Calu3 (cell line): ENCODE measurements at places on chromosomes 2 and 18.

GRCh38 chr2:139078376-139078775 lies 298.2 kb upstream of the NXPH2 start:
- no peak for DNase-seq

DNA sequence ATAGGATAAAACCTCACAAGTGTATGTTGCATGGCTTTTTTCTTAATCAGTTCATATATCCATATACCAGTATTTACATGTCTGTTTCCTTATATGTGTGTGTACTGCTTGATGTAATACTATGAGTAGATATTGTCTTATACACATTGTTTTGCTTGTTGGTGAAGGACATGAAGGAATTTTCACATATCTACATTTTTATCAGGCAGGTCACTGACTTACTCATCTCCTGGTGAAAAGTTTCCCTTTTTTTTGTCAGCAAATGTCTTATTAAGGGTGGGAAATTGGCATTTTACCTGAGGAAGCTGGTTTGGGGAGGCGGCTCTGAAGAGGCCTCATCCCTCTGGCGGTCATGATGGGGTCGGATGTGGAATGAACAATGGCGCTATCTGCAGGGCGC lies 61.4 kb upstream of the LYPD1 start:
- no peak for DNase-seq

- DNase-seq = no peak
These were observed 22.2 kb downstream of the BUB1 start for GRCh38 chr2:110655701-110656100.

- DNase-seq = no peak
These were observed 113.6 kb downstream of the PDCL3 start for GRCh38 chr2:100676346-100676745.

- no peak for DNase-seq
These were observed 31.1 kb downstream of the CTIF start for GRCh38 chr18:48569915-48570264.

DNA sequence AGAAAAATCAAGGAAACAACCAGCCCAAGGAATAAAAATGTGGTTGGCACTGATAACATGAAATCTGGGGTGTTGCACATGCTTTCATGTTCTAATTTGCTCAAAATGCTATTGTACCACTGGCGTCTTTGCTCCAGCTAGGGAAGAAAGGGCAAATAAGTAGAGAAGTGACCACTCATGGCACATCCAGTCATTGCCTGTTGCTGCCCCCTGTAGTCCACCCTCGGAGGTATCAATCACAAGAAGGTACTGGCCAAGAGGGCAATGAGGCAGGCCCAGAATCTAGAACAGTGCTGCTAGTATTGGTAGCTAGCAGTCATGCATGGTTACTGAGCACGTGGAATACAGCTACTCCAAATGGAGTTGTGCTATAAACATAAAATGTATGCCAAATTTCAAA lies 213.4 kb downstream of the CDCA7 start:
- DNase-seq = peak; percentile 73

DNA sequence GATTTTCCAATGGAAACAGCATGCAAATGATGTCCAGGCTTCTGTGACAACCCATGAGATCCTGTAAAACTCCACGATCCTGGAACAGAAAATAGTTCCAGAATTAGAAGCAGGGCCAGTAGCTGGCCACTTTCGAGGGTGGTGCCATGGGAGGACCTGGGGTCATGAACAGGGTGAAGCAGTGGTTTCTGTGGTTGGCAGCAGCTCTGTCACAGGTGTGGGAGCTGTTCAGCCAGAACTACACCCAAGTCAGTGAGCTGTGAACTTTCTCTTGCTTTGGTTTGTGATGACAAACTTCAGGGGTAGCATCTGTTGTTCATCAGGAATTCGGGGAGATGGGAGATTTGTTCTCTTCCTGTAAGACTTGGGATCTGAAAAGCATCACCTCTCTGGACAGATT lies 314.4 kb upstream of the NT5C1B start:
- DNase-seq = no peak

- DNase-seq = peak; percentile 91
These were observed 8.6 kb upstream of the MTCL1 start for GRCh38 chr18:8696749-8697211.

GRCh38 chr2:17804358-17804757 lies 11.9 kb upstream of the MSGN1 start:
- no peak for DNase-seq

- DNase-seq = no peak
These were observed 43.9 kb downstream of the SS18 start for GRCh38 chr18:26046419-26047077.

- no peak for DNase-seq
These were observed 34.1 kb downstream of the LANCL1 start for GRCh38 chr2:210442457-210442856.

- no peak for DNase-seq
These were observed 34.5 kb upstream of the TMEM87B start for GRCh38 chr2:112020561-112020960.

DNA sequence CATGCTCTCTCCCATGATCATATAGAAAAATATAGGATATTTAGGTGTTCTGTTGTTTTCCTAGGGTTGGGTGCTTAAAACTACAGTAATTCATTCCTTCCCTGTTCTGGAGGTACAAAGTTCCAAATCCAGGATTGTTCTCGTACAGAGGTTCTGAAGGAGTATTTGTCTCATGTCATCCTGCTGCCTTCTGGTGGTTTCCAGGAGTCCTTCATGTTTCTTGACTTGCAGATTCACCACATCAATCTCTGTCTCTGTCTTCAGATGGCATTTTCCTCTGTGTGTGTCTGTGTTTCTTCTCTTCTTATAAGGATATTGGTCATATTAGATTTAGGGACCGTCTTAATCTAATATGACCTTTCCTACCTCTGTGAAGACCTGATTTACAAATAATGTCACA lies 397.9 kb downstream of the NYAP2 start:
- DNase-seq = no peak

DNA sequence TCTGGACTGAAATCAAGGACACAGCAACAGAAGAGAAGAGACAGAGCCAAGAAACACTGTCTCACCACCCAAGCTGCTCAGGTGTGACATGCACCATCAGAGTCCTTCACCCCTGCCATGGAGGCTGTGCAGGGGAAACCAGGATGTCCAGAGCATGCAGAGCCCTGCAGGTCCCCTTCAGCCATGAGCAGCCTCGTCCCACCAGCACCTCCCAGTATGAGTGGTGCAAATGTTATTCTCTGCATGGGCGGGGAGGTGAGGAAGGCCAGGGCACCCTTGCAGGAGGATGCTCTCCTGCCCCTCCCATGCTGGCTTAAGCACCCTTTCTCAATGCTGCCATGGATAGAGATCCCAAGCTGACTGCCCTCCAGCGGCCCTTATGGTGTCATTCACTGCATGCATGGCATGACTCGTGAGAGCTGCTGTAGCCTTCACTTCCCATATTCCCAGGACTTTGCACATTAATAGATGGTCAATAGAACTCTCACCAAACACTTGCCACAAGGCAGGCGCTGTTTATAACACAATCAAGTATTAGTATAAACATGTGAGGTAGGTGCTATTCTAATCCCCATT lies 171.0 kb downstream of the ANAPC1 start:
- no peak for DNase-seq

- no peak for DNase-seq
These were observed 84.1 kb upstream of the MGAT5 start for GRCh38 chr2:134169788-134170187.

DNA sequence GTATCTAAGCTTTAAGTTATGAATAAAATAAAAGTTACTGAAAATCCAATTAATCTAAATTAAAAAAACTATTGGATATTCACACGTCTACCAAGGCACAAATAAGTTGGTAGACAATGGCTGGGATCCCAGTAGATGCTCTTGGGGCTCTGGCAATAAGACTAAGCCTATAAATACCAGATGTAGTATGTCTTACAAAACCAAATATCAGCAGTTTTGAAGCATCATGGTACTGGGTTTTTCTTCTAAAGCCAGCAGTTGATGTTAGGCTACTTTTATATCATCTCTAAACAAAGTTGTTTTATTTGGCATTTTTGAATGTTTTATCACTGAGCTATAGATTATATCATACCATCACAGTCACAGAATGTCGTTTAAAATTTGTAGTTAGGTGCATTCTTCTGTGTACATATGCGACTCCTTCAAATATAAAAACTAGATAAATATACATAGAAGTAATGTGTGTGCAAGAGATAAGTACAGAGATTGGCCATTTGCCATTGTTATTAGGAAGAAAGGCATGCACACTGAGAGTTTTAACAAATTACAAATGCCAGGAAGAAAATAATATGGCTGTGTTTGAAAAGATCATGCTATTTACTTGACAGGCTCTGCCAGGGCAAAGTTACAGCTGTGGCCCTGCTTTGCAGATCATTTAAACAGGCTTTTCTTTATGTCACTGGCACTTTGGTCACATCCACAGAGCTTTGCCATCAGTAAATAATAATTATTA lies 21.6 kb upstream of the TMEM17 start:
- DNase-seq = no peak

DNA sequence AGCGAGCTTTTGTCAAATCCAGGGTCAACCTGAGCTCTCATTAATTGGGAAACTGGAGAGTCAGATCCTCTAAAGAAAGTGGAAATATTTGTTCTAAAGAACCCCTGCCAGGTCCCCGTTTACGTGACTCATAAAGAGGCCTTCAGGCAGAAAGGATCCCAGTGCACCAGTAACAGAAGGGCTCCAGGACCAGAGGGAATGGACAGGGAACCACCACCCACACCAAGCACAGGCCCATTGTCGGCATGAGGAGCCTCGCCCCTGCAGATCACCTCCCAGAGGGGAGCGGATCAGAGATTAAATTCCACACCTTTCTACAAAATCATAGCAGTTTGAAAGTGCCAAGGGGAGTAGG lies 16.4 kb upstream of the C1QL2 start:
- no peak for DNase-seq

GRCh38 chr2:134314681-134315368 lies 61.0 kb downstream of the MGAT5 start:
- no peak for DNase-seq

DNA sequence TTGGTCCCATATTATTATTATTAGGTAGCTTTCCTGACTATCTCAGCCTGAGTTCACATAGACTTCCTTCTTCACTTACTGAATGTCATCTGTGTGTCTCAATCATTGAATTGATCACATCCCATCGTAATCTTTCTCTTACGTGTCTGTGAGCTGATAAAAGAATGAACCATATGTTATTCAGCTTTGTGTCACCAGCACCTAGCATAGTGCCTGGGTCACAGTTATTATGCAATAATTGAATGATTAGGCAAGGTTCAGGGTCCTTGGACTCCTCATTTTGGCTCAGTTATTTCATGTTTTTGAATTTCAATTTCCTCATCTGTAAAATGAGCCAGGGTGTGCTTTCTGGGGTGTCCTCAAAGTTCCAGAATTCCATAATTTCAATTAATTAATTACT lies 107.2 kb downstream of the ZEB2 start:
- DNase-seq = no peak

DNA sequence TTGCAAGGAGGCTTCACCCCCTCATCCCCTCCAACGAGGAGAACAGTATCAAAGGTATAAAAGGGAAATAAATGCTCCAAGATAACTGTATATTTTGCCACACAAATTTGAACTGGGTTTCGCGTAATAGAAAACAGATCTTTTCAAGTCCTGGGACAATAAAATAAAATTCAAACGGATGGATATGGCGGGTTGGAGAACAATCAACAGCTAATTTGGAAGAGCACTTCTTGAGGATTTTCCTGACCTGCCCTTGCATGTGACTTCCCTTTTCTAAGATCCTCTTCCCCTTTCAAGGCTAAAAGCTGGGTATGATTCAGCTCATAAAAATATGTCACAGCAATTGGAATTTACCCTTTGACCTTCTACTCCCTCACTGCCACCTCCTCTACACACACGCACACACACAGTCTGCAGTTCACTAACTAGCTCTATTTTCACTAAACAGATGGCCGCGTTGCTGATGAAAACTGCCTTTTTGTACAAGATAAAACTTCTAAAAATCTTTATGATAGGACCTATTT lies 386.9 kb downstream of the FIGN start:
- peak; percentile 49 for DNase-seq

- peak; percentile 68 for DNase-seq
These were observed 75.4 kb downstream of the SPTBN1 start for GRCh38 chr2:54531558-54531957.

DNA sequence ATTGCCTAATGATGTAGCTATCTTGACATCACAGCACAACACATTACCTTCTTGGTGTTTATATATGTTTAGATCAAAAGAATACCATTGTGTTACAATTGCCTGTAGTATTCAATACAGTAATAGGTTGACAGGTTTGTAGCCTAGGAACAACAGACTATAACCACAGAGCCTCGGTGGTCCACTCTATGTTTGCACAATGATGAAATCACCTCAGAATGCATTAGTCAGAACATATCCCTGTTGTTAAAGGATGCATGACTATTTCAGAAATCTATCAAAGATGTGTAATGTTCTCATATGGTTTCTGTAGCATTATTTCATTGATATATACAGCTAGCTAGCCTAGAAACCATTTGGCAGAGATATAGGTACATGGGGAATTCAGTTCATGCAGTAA lies 8.9 kb downstream of the METTL5 start:
- DNase-seq = no peak

DNA sequence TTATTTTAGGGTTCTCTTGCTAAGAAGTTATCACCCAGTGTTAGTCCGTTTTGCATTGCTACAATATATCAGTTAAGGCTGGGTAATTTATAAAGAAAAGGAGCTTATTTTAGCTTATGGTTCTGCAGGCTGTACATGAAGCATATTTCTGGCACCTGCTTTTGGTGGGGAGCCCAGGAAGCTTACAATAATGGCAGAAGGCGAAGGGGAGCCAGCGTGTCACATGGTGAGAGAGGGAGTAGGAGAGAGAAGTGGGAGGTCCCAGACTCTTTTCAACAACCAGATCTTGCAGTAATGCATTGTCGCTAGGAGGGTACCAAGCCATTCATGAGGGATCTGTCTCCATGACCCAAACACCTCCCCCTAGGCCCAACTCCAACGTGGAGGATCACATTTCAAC lies 688.8 kb upstream of the PIK3C3 start:
- no peak for DNase-seq

GRCh38 chr18:21205695-21206094 lies 36.3 kb upstream of the GREB1L start:
- DNase-seq = no peak

- DNase-seq = no peak
These were observed 28.1 kb upstream of the FEZ2 start for GRCh38 chr2:36626071-36626470.

GRCh38 chr2:74915743-74916142 lies 42.7 kb upstream of the POLE4 start:
- no peak for DNase-seq

DNA sequence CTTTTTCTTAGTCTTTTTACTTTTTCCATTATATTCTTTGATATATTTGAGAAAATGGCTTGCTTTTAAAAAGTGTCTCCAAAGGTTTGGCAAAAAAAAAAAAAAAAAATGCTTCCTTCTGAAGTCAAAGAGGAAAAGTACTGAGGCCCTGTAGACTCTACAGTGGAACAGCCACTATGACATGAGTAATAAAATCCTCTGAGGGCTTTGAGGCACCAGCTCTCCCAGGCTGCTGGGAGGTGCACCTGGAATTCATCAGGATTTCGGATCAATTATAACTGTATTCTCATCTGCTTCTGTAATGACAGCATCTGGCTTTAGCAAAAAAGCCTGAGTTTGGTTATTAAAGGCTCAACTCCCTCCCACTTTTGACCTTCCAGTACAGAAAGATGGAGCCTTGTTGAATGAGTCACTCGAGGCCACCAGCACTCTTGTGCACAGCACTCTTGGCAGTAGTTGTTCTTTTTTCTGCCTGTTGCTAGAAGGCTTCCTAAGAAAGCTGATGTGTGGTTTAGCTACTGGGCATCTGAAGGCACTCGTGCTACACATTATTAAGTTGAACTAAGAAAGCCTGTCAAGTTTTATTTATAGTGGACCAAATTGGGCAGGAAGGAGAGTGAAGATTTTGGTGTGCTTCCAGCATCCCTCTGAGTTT lies 131.3 kb downstream of the PRPF40A start:
- DNase-seq = no peak
